ENCODE measurements at places on chromosomes 6 and 20.

DNA sequence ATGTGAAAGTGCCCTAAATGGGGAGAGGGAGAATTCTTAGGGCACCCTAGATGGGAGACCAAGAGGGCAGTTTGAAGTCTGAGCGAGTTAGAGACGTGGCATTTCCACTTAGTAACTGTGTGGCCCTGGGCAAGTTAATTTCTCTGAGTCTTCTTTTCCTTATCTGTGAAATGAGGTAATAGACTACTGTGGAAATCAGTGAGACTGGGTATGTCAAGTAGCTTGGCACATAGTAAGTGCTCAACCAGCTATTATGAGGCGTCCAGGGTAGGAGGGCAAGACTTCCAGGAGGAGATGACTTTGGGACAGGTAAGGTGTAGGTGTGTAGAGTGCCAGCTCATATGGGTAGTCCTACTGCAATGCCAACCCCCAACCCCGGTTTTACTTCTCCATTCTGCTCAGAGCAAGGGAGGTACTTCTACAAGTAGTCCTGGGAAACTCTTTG, 770 bp downstream of the KIF3B start:
- no peak for DNase-seq

GRCh38 chr6:52571099-52571755, 5.6 kb downstream of the TRAM2 start:
- DNase-seq: no peak

- DNase-seq: no peak
These were observed 4.1 kb upstream of the PREX1 start for GRCh38 chr20:48831718-48832404.

DNA sequence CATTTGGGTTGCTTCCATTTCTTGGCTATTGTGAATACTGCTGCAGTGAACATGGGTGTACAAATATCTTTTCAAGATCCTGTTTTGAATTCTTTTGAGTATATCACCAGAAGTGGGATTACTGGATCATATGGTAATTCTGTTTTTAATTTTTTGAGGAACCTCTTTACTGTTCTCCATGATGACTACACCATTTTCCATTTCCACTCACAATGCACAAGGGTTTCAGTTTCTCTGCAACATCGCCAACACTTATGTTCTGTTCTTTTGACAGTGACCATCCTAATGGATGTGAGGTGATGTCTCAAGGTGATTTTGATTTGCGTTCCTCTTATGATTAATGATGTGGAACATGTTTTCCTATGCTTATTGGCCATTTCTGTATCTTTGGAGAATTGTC, 214.4 kb upstream of the ZFP64 start:
- no peak for DNase-seq

- DNase-seq: no peak
These were observed 52.8 kb upstream of the UST start for GRCh38 chr6:148693882-148694484.

DNA sequence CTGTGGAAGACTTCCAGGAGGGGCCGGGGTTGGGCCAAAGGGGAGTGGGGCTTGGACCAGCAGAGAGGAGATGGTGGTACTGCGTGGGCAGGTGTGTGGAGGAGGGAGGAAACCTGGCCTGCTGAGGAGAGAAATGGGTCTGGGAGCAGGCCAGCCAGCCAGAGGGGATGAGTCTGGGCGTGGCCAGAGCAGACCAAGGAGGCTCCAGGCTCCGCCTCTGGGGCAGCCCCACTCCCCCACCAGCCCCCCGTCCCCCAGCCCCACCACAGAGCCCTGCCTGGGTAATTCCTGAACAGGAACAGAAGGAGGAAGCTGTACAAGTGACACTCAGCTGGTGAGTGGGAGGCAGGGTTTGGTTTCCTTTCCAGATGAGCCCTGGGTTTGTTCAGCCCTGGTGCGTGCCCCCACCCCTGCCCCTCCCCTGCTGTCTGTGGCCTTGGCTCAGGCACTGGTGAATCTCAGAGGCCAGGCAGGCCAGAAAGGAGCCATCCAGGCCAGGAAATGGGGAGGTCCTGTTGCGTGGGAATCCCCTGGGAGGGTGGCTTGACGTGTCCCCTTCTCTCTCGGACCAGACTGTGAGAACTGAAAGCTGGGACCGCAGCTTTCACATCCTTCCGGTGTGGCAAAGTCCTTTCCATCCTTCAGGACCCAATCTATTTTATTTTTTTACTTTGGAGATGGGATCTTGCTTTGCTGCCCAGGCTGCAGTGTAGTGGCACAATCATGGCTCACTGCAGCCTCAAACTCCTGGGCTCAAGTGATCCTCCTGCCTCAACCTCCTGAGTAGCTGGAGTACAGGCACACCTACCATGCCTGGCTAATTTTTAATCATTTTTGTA, 9.4 kb upstream of the SRC start:
- no peak for DNase-seq

GRCh38 chr6:156944412-156944811, 167.2 kb downstream of the ARID1B start:
- no peak for DNase-seq

DNA sequence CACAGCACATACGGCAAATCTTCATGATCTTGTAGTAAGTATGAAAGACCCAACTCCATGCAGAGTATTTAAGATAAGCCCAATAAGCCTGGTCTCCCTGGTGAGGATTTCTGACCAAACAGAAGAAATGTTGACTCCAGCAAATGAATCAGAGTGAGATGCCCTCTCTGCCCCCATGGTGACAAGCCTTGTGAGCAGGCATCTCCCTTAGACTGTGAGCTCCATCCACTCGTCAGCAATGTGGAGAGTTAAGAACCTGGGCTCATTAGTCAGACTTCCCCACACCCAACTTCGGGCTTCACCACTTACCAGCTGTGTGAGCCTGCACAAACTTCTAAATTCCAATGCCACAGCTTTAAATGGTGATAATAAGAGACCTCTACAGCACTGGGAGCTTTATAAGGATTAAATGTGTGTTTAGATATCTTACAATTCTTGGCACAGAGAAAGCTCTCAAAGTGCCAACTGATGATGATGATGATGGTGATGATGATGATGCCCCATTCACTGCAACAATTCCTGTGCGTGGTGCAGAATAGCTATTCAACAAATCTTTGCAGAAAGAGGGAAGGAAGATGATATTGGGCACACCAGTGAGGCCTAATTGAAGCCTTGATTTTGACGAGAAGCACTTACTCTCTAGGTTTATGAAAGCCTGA, 253.4 kb upstream of the TAB2 start:
- no peak for DNase-seq

DNA sequence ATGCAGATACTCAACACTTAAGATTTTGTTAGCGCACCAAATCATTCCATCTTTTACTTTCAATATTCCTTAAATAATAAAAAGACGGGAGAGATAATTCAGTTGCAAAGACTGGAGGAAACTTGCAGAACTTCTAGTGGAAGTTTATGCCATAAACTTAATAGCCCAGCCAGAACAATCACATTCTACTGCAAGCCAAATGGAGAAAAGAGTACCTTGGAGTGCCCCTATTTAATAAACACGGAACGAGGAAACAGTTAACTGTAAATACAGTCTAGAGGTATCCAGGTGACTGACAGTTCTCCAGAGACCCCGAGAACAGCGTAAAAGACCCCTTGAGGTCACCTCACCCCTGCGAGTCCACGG, 635 bp downstream of the SLC35B3 start:
- DNase-seq: no peak

- DNase-seq: no peak
These were observed 30.5 kb upstream of the TGM2 start for GRCh38 chr20:38195521-38195920.
